ENCODE measurements at places on chromosomes 1 and 21. TPM values are rescaled to one million over a fixed set of nuclear protein-coding genes. Genes with fewer than 3 reads are reported as not detected.

GRCh38 chr1:153345187-153346076 is 3.2 kb downstream of the PGLYRP4 start:
- peak; percentile 58 for DNase-seq

DNA sequence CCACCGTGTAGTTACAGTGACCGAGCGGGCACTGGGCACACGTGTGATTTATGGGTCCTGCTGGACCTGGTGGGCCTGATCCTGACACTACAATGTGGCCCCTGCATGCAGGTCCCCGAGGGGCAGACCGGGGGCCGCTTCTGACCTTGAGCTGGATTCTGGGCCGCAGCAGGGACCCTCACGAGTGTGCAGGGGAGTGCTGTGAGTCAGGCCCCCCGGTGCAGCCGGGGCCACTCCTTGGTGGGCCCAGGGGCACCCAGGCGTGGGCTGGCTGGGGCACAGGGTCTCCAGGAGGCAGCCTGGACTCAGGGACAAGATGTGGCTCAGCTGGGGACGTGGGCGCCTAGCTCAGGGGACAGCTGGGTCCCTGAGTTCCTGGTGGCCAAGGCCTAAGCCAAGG is 77.5 kb upstream of the TTC34 start:
- DNase-seq: no peak

GRCh38 chr1:18927654-18928272 is 25.4 kb upstream of the ALDH4A1 start:
- DNase-seq: no peak

DNA sequence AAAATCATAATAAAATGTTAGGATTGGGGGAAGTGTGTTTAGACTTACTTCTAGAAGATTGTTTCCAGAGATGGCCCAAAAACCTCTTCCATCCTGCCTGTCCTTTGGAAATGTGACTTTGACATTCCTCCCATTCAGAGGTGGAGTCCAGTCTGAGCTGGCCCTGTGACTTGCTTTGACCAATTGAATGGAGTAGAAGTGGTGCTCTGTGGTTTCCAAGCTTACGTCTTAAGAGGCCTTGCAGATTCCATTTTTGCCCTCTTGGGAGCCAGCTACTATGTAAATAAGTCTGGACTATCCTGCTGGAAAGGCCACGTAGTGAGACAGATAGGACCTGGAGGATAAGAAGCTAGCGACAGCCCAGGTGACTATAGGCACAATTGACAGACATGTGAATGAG is 1.3 kb upstream of the NT5C1A start:
- DNase-seq: no peak

DNA sequence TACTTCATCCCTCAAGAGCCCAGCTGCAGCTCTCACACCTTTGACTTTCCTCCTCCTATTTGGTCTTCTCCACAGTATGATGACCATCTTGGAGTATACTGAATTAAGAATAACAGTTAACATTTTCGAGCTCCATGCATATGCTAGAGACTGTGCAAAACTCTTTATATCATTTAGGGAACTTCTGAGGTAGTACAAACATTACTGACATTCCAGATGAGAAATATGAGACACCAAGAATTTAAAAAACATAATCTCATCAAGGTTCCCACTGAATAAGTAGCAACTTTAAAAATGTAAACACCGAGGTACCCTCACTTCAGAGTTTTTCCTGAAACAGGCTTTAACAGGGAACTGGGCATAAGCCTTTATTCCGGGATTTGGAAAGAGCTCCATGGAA is 22.7 kb downstream of the FMO3 start:
- DNase-seq: no peak

- DNase-seq: no peak
Measured at GRCh38 chr1:224054012-224054411, 59.9 kb upstream of the FBXO28 start.

DNA sequence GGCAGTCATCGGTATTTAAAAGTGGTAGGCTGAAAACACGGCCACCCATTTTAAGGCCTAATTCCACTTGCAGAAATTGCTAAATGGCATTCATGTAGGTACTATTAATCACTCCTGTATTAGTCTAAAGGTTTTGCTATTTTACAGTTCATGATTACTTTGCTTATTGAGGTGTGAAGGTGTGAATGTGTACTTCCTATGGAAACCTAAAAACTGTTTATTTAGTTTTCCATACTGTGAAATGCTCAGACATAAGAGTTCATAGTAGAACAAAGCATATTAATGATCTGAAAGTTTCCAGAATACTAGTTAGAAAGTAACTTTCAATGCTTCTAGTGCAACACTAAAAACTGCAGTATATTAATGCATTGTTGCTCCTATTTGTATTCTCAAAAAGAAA is 69.8 kb downstream of the ITGB3BP start:
- no peak for DNase-seq

GRCh38 chr1:110850627-110851026 is 22.3 kb upstream of the CD53 start:
- DNase-seq: no peak

DNA sequence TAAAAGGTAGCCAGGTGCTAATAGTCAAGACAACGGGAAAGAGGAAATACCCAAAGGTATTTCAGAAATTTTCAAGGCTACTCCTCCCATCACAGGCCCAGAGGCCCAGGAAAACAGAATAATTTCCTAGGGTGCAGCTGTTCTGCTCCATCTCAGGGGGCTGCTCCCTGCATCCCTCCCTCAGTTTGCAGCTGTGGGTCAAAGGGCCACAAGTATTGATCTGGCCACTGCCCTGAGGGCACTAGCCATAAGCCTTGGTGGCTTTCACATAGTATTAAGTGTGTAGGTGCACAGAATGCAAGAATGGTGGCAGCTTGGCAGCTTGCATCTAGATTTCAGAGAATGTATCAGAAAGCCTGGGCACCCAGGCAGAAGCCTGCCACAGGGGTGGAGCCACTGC is 179.5 kb downstream of the TTLL7 start:
- DNase-seq: no peak

- DNase-seq: no peak
Measured at GRCh38 chr1:244952940-244953339, 88.6 kb upstream of the HNRNPU start.

- no peak for DNase-seq
Measured at GRCh38 chr1:116546354-116546977, 24.4 kb downstream of the CD58 start.

DNA sequence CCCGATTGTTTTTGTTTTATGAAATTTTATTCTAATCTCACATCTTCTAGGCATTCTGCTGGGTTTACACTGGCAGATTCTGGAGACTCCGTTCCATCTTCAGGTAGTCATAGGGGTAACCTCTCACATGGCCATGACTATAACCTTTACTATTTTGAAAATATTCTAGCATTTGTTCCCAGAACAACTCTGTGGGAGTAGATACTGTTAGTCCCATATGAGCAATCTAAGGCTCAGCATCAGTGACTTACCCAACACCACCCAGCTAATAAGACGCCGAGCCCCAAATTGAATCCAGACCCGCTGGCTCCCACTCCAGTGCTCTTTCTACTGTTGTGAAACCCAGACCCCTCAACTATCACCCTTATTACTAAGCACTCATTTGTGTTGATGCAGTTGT is 9.8 kb downstream of the ADAMTS4 start:
- no peak for DNase-seq

DNA sequence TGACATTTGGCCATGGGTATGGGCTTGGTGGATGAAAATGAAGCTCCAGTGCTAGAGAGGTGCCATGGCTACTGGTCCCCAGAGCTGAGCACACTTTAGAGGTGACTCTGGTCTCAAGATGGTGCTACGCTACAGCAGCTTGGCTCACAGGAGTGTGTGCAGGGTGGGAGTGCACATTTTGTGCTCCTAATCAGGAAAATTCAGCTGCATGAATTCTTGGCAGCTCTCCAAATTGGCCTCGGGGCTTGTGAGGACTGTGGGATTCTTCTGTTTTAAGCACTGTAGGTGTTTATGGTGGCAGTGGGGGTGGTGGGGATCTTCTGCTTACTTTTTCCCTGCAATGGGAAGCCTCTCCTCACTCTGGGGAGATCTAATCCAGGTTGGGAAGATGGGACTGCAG is 17.3 kb upstream of the TIPRL start:
- no peak for DNase-seq

DNA sequence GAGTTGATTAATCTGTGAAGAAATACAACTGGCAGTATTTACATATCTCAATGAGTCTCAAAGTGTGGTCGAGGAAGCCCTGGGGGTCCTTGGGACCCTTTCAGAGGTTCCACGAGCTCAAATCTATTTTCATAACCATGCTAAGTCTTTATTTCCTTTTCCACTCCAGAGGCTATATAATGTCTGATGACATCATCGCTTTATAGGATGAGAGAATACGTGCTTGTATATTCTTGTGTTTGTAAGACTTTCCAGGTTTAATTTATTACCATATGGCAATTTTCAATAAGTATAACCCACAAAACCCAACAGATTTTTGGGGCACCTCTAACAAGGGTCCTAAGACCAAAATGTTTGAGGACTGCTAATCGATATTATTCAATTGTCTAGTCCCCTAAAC is 1.4 kb upstream of the SLC19A2 start:
- DNase-seq: no peak

GRCh38 chr1:165288350-165289120 is 68.0 kb downstream of the LMX1A start:
- DNase-seq: no peak

DNA sequence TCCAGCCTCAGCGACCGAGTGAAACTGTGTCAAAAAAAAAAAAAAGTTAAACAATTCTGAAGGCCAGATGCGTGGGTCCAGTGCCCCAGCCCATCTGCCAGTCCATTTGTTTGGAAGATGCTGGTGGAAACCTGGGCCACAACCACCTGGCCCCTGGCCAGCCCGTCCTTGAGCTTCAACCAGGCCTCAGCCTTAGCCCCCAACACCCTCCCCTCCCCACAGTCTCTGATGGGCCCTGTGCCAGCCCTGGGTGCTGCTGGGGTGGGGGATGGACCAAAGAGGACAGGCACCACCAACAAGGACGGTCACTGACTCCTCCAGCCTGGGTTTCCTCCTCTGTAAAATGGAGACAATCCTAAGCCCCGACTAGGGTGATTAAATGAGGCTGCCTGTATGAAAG is 19.6 kb upstream of the PLEKHG5 start:
- DNase-seq: no peak

GRCh38 chr1:57831624-57832023 is 407.8 kb upstream of the DAB1 start:
- DNase-seq: no peak

- no peak for DNase-seq
Measured at GRCh38 chr1:201695607-201696006, 133.3 kb upstream of the IPO9 start.

GRCh38 chr1:168297019-168297730 is 16.5 kb downstream of the TBX19 start:
- DNase-seq: no peak

- DNase-seq: no peak
Measured at GRCh38 chr1:119713039-119713748, 1.5 kb downstream of the PHGDH start.

DNA sequence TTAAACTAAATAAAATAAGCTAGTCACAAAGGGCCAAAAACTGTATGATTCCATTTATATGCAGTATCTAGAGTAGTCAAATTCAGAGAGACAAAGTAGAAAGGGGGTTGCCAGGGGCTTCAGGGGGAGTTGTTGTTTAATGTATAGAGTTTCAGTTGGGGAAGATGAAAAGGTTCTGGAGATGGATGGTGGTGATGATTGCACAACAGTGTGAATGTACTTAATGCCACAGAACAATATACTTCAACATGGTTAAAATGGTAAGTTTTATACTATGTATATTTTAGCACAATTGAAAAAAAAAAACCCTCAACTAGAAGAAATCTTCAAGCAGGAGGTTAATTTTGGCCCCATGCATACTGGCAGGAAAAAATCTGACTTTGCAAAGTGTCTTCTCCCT is 24.3 kb downstream of the VAV3 start:
- no peak for DNase-seq

GRCh38 chr1:115692224-115692623 is 50.5 kb downstream of the VANGL1 start:
- no peak for DNase-seq

- DNase-seq: no peak
Measured at GRCh38 chr1:242477944-242478343, 46.6 kb downstream of the PLD5 start.

DNA sequence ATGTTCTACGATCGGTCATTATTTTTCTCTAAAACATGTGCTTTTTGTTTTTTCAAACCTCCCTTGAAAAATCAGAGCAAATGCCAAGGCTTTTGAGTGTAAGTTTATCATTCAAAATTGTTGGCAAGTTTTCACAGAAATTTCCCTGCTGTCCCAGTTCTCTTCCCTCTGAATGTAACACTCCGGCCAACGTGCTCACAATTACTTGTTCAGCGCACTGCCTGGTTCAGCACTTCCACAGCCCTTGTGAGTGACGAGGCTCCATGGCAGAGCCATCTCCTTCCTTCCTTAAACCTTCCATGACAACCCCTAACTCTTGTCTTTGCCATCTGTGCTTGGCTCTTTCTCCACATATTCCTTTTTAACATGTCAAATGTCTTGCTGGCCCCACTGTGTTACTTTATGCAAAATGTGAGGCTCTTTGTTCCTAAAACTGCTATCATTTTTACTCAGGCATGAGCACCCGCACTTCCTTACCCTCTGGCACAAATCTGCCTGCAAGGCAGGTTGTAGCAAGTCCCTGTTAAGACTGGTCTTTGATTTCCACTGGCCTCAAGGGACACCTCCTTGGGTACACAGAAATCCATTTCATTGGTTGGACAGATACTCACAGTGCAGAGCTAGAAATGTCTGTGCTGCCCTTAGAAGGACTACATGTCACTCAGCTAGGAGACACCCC is 142.8 kb downstream of the HUNK start:
- DNase-seq: no peak

DNA sequence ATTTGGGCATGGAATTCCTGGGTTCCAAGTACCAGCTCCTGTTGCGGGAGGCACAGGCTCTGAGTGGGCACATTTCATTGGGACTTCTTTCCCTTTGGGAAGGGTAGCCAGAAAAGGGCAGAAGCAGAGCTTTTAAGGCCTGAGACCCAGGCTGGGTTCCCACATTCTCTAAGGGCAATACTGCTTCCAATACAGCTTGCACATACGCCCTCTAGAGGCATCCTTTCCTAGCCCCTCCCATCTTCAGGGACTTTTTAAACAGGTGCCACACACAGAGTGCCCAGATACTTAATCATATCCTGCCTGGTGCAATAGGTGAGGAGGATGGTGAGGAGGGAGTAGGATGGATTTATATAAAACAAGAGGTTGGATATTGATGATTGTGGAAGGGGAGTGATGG is 5.7 kb downstream of the GPR88 start:
- DNase-seq: no peak

GRCh38 chr1:19442154-19443096 is 42.9 kb downstream of the CAPZB start:
- DNase-seq: no peak

GRCh38 chr1:200938955-200939354 is 44.3 kb downstream of the INAVA start:
- DNase-seq: no peak

- no peak for DNase-seq
Measured at GRCh38 chr1:65341381-65341780, 32.0 kb downstream of the DNAJC6 start.

Gene EVI5
- total RNA-seq: 13.6 TPM

Gene INAVA
- total RNA-seq: 110 TPM

Gene NBPF10
- total RNA-seq: 3.6 TPM

Gene FABP3
- 5.6 TPM for total RNA-seq

Gene RALGPS2
- 16.3 TPM for total RNA-seq

Gene LHX8
- total RNA-seq: not detected

Gene DNASE2B
- total RNA-seq: not detected

Gene TMEM63A
- total RNA-seq: 34.4 TPM

Gene SPRR2G
- 56.6 TPM for total RNA-seq

Gene DEGS1
- 363 TPM for total RNA-seq

Gene NPR1
- 8.4 TPM for total RNA-seq

Gene UBE2J2
- total RNA-seq: 54.4 TPM

Gene ATP1A2
- 4.2 TPM for total RNA-seq

Gene BNIPL
- 224 TPM for total RNA-seq

Gene LRRC41
- total RNA-seq: 85.1 TPM

Gene JAM2
- total RNA-seq: 7.1 TPM
